ENCODE measurements at places on chromosomes 4 and X. TPM values are rescaled to one million over a fixed set of nuclear protein-coding genes. Genes with fewer than 3 reads are reported as not detected.

DNA sequence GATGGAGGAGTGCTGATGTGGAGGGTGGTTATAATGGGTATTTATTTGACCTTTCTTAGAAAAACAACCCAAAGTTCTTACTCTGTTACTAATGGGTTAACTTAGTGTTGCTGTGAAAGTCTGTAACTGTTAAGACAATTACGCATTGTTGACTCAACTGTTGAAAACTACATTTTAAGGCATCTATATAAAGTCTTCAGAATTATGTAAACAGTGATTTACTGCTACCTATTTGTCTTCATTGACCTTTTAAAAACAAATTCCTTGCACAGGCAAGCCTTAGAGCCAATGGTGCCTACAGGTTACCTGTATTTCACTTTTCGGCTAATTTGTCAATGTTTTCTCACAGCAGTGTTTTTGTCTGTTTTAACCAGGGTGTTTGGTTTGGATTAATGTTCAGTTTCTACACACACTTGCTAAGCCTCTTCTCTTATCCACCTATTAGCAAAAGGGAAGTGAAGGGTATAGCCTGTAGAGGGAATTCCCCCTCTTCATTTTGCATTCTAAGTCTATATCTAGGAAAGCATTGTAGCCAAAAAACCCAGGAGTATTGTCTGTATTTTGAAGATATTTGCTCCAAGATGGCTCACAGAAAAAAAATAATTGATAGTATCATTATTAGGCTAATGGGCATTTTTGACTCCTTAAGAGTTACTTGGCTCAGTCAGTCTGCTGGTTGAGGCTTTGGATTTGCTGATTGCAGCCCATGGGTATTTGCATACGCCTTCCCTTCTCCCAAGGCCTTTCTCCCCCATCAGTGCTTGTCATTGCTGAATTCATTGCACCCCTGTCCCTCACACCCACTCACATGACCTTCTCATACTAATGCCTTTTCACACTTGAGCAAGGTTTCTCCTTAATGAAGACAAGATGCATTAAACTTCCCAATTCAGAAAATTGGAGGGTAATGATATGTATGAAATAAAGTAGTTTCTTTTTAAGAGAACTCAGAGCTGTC, 30.5 kb downstream of the AFF1 start:
- no peak overlapping the region for H3K4me3 ChIP-seq
- no peaks in the 10 kb centered on the region for H3K27me3 ChIP-seq
- DNase-seq: no peak
- H3K27ac ChIP-seq: no peak overlapping the region
- peaks cover 12% of the 10 kb centered on the region for H3K4me1 ChIP-seq

- DNase-seq: no peak
- H3K4me1 ChIP-seq: no peaks in the 10 kb centered on the region
- H3K36me3 ChIP-seq: peaks cover 2% of the 10 kb centered on the region
- H3K27ac ChIP-seq: no peak overlapping the region
Measured at GRCh38 chr4:83582289-83582785, 46.4 kb downstream of the GPAT3 start.

- no peaks in the 10 kb centered on the region for H3K27me3 ChIP-seq
- H3K36me3 ChIP-seq: peaks cover 3% of the 10 kb centered on the region
- peak; percentile 38 for DNase-seq
- H3K4me1 ChIP-seq: peaks cover 46% of the 10 kb centered on the region
Measured at GRCh38 chr4:38667085-38667893, 3.3 kb downstream of the KLF3 start.

GRCh38 chrX:96752781-96753180, 68.1 kb downstream of the DIAPH2 start:
- H3K4me1 ChIP-seq: peaks cover 3% of the 10 kb centered on the region
- H3K27ac ChIP-seq: peak overlapping the region; percentile 77
- no peaks in the 10 kb centered on the region for H3K36me3 ChIP-seq
- H3K27me3 ChIP-seq: no peaks in the 10 kb centered on the region
- no peak overlapping the region for H3K4me3 ChIP-seq
- no peak for DNase-seq

GRCh38 chrX:153933748-153934147, 1.1 kb downstream of the NAA10 start:
- H3K36me3 ChIP-seq: no peaks in the 10 kb centered on the region
- no peaks in the 10 kb centered on the region for H3K27me3 ChIP-seq
- no peak for DNase-seq
- peak overlapping the region; percentile 60 for H3K27ac ChIP-seq

DNA sequence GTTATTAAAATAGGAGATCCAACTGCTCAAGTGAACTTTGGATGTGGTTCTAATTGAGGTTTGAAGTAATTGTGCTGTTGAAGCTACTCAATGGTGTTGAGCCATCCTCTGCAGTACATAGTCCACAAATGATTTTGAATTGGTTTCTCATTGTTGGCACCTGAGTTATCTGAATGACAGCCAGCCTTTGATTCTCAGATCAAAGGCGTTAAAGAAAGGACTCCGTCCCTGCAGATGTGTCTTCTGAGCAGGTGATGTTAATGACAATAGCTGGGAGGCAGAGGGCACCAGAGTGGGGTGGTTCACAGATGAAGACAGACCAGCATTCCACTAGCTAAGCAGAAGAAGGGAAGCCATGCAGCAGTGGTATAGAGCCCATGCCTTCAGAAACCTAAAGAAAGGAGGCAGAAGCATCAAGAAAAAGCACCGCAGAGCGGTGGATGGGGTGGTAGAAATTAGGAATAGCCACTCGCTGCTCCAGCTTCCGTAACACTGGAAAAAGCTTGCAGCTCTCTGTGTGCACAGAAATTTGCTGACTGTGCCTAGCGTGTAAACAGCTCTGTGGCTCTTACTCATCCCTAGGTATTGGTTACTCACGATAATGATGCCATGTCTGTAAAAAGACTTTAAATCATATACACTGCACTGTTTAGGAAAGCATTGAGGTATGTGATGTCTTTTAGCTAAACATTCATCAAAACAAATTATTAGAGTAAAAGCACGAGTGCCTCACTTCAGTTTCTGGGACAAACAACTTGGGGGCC, 79.2 kb upstream of the CLCN4 start:
- H3K4me3 ChIP-seq: no peak overlapping the region
- H3K27me3 ChIP-seq: no peaks in the 10 kb centered on the region
- no peak for DNase-seq
- no peak overlapping the region for H3K27ac ChIP-seq
- H3K4me1 ChIP-seq: peaks cover under 1% of the 10 kb centered on the region
- H3K36me3 ChIP-seq: no peaks in the 10 kb centered on the region

- H3K4me3 ChIP-seq: no peak overlapping the region
- DNase-seq: no peak
- H3K27me3 ChIP-seq: no peaks in the 10 kb centered on the region
- no peaks in the 10 kb centered on the region for H3K4me1 ChIP-seq
Measured at GRCh38 chrX:2903366-2903765, 25.8 kb downstream of the ARSD start.

DNA sequence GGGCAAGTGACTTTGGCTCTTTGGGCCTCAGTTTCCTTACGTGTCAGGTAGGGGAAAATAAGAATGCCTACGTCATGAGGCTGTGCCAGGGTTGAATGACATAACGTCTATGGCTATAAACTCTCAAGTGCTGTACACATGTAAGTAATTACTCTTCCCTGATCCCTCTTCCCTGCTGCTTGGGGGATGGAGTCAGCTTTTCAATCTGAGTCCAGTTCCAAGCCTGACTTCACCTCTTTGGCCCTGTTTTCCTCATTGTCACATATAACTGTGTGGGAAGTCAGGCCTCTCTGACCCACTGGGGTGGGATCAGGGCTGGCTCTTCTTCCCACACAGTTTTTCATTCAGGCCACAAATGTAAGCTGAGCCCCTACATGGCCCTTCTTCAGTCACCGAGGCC, 11.4 kb upstream of the CITED1 start:
- no peak for DNase-seq
- peaks cover 7% of the 10 kb centered on the region for H3K27me3 ChIP-seq
- no peak overlapping the region for H3K4me3 ChIP-seq
- peaks cover 3% of the 10 kb centered on the region for H3K36me3 ChIP-seq

DNA sequence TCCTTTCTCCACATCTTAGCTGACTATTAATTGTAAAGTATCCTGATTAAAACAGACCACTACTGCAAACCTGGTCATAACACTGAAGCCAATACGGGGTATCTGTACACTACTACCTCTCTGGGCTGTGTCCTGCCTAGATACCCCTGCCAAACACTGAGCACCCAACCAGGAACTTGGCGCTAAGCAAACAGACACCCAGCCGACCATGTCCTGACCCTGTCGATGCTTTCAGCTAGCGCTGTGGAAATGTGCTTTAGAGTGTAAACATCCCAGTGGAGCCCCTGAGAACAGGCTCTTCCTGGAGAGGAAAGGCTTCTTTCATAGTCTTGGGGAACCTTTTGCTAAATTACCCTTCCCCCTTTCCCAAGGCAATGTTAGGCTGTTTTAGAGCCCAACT, 52.9 kb downstream of the CCNG2 start:
- no peak overlapping the region for H3K27ac ChIP-seq
- no peaks in the 10 kb centered on the region for H3K4me1 ChIP-seq
- no peak overlapping the region for H3K4me3 ChIP-seq
- no peaks in the 10 kb centered on the region for H3K36me3 ChIP-seq
- peaks cover 23% of the 10 kb centered on the region for H3K27me3 ChIP-seq

DNA sequence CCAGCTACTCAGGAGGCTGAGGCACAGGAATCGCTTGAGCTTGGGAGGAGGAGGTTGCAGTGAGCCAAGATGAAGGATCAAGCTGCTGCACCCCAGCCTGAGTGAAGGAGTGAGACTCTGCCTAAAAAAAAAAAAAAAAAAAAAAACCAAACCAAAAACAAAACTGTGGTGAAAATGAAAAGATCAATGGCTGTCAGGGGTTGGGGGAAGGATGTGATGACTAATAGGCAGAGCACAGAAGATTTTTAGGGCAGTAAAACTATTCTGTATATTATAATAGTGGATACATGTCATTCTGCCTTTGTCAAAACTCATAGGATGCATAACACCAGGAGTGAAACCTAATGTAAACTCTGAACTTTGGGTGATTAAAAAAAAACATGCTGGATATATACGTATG, 69.9 kb upstream of the ELOVL6 start:
- no peaks in the 10 kb centered on the region for H3K27me3 ChIP-seq
- H3K27ac ChIP-seq: peak overlapping the region; percentile 74
- no peaks in the 10 kb centered on the region for H3K4me1 ChIP-seq
- no peaks in the 10 kb centered on the region for H3K36me3 ChIP-seq

DNA sequence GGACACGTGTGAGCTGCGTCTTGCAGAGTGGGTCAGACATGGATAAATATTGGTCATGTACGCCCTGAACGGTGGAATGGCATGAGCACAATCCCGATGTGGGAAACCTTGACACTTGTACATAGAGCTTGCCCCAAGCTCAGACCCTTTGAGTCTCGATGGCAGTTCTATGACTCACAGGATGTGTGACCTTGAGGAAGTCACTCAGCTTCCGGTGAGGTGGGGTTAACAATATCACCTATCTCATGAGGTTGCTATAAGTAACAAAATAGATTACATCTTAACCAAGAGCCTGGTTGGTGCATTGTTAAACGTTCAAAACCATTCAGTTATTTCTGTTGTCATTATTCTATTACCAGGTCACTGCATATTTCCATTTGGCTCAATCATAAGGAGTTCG, 109.1 kb upstream of the TBL1X start:
- no peak overlapping the region for H3K27ac ChIP-seq
- no peaks in the 10 kb centered on the region for H3K27me3 ChIP-seq
- H3K36me3 ChIP-seq: peaks cover 2% of the 10 kb centered on the region
- DNase-seq: no peak
- H3K4me3 ChIP-seq: no peak overlapping the region

DNA sequence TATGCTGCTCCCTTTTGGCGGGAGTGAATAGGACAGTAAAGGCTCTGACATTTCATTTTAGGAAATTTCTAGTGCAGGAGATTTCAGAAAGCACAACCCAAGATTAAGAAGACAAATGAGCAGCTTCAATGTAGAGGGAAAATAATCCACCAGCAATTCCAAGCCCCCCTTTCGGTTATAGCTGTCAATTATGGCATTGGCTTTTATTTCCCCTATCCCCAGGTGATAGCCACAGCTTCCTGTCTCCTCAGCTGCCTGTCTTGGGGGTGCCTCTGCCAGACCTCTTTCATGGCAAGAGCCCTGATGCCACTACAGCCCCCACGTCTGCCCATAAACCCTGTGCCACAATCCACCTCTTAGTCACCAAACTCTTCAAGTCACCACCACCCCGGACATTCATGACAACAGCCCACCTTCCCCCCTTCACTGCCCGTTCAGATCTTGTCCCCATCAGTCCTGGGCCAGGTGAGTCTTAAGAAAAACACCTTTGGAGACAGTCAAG, 48.4 kb upstream of the CLNK start:
- DNase-seq: no peak
- H3K36me3 ChIP-seq: no peaks in the 10 kb centered on the region
- H3K4me1 ChIP-seq: peaks cover 3% of the 10 kb centered on the region
- peaks cover 6% of the 10 kb centered on the region for H3K27me3 ChIP-seq
- H3K4me3 ChIP-seq: no peak overlapping the region

DNA sequence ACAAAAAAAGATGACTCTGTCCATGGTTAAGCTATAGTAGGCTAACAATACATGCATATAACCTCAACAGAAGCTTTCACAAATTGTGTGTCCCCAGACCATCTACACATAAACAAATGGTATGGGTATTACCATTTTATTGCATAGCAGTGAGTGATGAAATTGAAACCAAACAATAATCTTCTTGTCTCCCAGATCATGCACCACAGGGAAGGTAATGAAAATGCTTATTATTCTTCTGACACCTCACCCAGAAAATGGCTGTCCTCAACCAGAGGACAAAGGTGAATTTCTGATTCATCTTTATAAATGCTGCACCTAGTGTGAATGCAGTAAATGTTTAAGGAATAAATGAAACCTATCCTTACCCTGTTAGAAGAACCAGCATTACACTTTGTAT, 8.0 kb downstream of the PRSS12 start:
- no peak overlapping the region for H3K27ac ChIP-seq
- H3K4me3 ChIP-seq: no peak overlapping the region
- DNase-seq: no peak
- no peaks in the 10 kb centered on the region for H3K36me3 ChIP-seq
- H3K4me1 ChIP-seq: no peaks in the 10 kb centered on the region
- H3K27me3 ChIP-seq: peaks cover 50% of the 10 kb centered on the region

DNA sequence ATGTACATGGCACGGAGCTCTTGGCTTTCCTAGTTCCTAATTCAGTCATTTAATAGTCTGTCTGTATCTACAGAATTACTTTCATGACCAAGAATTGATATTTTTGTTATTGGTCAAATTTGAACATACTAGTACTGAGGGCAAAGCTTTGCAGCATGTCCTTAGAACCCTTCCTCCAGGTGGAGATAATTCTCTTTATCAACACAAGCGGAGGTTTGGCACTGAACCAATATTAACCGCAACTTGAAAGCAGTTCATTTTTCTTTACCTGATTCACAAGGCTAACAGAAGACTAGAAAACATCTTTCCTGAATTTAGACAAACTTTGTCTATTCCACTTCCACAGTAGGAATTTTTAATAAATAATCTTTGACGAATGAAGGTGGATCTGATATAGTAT, 73.8 kb downstream of the TACR3 start:
- no peaks in the 10 kb centered on the region for H3K4me1 ChIP-seq
- no peaks in the 10 kb centered on the region for H3K27me3 ChIP-seq
- DNase-seq: no peak
- no peak overlapping the region for H3K27ac ChIP-seq
- H3K36me3 ChIP-seq: no peaks in the 10 kb centered on the region
- no peak overlapping the region for H3K4me3 ChIP-seq

The STK26 gene
- total RNA-seq: 34.3 TPM

The PAK3 gene
- 1.4 TPM for total RNA-seq

The ARHGAP36 gene
- total RNA-seq: not detected

The REPS2 gene
- 3.3 TPM for total RNA-seq

The MAGEA10 gene
- total RNA-seq: not detected
